NCI-H1436 treated with DMSO at 0.1 percent for 48 hours (cell line): ENCODE measurements at places on chromosomes 7 and 10.

DNA sequence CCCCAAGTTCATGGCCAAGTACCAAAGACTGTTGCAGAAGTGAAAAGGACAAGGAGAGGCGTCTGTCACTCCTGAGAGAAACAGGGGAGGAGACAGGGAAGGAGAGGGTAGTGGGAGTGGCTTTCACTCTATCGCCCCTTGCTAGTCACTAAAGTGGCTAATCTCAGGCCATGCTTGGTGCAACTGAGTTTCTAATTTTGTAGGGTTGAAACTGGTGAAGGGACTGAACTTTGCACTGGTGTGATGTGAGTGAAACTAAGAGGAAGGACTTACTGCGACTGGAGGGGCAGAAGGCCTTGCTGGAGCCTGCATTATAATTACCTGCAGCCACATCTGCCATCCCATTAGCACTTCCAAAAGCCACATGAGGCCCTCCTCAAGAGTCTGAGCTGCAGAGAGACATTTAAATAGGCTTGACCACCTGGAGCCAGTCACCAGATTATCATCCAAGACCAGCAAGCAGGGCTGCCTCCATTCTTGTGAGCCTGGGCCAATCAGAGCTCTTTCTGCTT, 107.2 kb upstream of the EEPD1 start:
- DNase-seq: no peak

DNA sequence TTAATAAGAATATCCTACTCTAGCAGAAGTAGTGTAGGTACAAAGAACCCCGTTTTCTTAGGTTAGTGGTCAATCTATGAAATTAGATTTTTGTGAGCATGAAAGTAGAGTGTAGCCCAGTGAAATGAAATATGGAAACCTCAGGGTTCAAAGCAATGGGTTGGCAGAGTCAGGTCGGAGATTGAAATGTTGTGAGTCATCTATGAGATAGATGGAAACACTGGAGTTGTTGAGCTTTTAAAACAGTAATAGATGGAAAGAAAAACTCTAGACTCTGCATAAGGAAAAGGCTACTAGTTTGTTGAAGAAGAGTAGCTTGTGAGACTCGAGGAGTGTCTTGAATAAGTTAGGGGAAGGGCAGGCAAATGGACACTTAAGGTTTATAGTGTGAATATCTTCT, 251.9 kb downstream of the EXOC4 start:
- DNase-seq: no peak

- DNase-seq: no peak
Measured at GRCh38 chr10:120458432-120458831, 1.4 kb downstream of the PLPP4 start.

GRCh38 chr10:62512732-62513475, 138.7 kb downstream of the ZNF365 start:
- no peak for DNase-seq

DNA sequence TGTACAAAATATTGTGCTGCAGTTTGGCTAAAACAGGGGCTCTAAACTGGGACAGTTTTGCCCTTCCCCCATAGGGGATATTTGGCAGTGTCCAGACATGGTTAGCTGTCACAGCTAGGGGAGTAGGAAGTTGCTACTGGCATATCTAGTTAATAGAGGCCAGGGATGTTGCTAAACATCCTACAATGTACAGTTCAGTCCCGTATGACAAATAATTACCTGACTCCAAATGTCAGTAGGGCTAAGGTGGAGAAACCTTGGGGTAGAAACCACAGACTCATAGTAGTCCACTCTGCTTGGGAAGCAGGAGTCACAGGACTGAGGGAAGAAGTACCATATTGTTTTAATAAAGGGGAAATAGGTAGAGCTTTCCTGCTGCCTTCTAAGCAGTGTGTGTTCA, 39.8 kb downstream of the WBP1L start:
- no peak for DNase-seq

GRCh38 chr10:133394801-133395221, 854 bp downstream of the MTG1 start:
- DNase-seq: no peak

- no peak for DNase-seq
Measured at GRCh38 chr10:126165874-126166273, 222.4 kb downstream of the ADAM12 start.

DNA sequence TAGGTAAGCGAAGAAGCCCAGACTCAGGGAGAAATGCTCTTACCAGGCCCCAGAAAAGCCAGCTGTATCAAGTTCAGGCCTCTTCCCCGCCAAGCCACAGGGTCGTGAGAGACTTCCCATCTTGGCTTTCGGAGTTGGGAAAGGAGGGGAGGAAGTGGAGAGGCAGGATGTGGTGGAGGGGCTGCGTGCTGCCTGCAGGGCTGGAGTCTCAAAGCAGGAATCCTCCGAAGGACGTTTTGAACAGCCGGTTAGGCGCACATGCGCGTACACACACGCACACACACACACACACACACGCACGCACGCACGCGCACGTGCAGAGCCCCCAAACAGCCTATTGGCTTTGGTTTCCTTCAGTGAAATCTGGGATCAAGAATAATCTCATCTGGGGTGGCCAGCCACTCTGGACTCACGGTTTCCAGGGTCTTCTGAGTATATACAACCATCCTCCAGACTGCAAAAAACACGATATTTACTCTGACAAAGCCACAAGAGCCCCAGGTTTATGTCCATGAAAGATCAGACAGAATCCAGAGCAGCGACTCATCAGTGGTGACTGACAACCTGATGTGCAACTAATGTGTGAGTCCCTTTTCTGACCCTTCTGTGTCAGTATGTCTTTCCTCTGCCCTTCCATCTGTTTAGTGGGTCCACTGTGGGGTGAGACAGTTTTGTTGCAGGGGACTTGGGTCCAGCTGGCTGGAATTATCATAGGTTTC, 115.0 kb upstream of the ZNF438 start:
- DNase-seq: no peak

GRCh38 chr7:75951506-75951905, 36.6 kb downstream of the POR start:
- DNase-seq: no peak
